ENCODE measurements at places on chromosomes 3 and 15.

GRCh38 chr15:48021336-48022086 lies 99.3 kb upstream of the SLC24A5 start:
- no peak for DNase-seq

GRCh38 chr3:152910211-152910610 lies 75.3 kb downstream of the P2RY1 start:
- no peak for DNase-seq

DNA sequence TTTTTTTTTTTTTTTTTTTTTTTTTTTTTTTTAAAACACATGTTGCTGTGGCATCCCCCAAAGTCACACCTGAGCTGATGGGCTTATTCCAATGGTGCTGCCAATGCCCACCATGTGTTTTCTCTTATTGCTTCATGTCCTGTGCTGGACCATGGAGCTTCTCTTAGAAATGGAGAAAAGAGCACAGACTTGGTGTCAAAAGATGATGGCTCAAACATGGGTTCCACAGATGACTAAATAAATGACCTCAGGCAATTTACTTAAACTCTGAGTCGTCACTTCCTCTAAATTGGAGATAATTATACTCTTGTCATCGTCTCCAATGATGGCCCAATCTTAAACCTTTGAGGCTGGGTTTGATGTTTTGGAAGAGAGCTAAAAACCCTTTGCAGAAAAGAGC lies 28.1 kb downstream of the CHST2 start:
- DNase-seq, result no peak

GRCh38 chr3:66344848-66345578 lies 124.2 kb downstream of the SLC25A26 start:
- DNase-seq, result no peak

- DNase-seq, result no peak
Measured at GRCh38 chr15:51121118-51121517, 26.4 kb upstream of the TNFAIP8L3 start.

DNA sequence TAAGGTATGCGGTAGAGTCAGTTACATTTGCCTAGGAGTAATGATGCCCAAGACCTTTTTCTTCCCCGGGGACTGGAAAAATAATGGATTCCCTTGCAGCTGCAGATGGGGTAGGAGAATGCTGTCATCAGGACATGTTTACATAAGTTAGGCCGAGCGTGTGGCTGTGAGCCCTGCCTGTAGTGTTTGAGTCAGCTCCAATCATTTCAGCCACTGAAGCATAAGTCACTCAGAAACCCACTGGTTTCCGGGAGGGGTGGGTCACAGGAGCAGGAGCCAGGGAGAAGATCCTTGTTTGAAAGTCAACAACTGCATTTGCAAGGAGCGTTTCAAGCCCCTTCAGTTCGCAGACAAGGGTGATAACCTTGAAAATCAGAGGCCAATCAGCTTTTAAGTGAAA lies 562.3 kb downstream of the MCTP2 start:
- no peak for DNase-seq

DNA sequence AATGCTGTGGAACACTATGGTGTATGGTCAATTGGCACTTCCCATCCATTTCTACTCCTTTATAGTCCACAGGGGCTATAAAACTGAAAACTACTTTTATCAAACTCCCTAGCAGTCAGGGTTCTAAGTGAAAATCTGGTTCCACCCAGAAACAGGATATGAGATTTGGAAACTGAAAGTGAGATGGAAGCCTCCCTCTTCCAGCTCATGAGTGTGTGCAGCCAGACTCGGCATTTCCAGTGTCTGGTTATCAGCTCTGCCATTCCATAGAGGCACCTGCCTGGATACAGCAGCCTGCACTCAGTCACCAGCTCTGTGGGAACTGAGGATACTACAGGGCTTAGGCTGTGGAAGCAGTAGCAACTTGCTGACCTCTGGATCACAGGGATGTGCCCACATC lies 14.7 kb upstream of the PLA2G4F start:
- DNase-seq, result no peak
